ENCODE measurements at places on chromosomes 1 and 21.

GRCh38 chr1:65724151-65724550, 68.5 kb upstream of the PDE4B start:
- H3K27ac ChIP-seq = no peak overlapping the region
- H3K4me1 ChIP-seq = no peaks in the 10 kb centered on the region
- no peak for DNase-seq
- peaks cover 4% of the 10 kb centered on the region for H3K27me3 ChIP-seq
- H3K36me3 ChIP-seq = no peaks in the 10 kb centered on the region

DNA sequence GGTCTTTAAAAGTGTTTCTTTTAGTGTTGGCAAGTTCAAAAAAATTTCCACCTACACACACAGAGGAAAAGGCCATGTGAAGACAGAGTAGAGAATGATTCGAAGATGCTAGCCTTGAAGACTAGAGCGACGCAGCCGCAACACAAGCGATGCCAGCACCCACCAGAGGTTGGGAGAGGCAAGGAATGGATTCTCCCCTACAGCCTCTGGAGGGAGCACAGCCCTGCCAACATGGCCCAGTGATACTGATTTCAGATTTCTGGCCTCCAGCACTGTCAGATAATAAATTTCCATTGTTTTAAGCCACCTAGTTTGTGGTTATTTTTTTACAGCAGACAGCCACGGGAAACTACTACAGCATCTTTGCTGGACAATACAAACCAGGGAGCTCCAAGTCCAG, 6.9 kb upstream of the ADAR start:
- no peaks in the 10 kb centered on the region for H3K27me3 ChIP-seq
- no peak overlapping the region for H3K27ac ChIP-seq
- DNase-seq = no peak
- H3K36me3 ChIP-seq = peaks cover 3% of the 10 kb centered on the region
- H3K4me3 ChIP-seq = no peak overlapping the region

DNA sequence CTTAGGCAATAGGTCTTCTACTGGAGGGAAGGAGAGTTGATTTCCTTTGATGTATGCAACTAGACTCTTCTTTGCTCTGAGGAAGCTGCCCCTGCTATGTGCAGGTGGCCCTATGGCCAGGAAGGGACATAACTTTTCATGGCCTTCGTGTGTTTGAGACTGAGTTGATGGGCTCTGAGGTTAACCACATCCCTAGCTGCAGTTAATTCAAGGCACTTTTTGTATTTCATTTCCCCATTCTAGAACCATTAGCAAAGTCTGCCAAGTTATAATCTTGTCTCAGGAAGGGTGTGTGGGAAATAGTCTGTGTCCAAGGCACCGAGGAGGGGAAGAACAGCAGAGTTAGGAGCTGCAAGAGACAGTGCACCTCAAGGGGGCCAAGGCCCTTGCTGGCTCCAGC, 2.5 kb downstream of the FCRL4 start:
- H3K4me1 ChIP-seq = peaks cover 34% of the 10 kb centered on the region
- peak overlapping the region; percentile 1 for H3K4me3 ChIP-seq
- H3K27ac ChIP-seq = no peak overlapping the region
- no peaks in the 10 kb centered on the region for H3K36me3 ChIP-seq

DNA sequence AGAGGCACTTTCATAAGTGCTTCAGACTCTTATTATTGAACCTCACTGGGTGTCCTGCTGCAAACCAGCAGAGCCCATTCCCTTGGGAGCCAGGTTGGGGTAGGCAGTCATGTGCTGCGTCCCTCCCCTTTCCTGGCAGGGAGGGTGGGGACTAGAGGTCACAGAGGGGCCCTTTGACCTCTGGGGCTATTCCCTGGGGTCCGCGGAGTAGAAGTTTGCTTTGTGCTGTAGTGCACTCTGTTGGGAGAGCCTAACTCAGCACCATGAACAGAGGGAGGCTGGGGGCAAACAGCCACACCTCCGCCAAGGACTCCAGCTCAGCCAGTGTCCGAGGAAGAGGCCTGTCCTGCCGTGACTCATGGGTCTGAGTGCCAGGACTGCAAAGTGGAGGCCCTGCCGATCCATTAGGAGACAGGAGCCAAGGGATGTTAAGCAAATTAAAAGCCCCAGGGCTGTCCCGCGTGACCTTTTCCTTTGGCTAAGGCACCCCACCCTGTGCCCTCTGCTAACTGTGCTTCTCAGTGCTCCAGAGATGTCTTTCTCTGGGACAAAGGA, 3.0 kb upstream of the IGSF21 start:
- H3K27me3 ChIP-seq = peaks cover 31% of the 10 kb centered on the region
- DNase-seq = no peak
- H3K36me3 ChIP-seq = no peaks in the 10 kb centered on the region
- peaks cover 9% of the 10 kb centered on the region for H3K4me1 ChIP-seq
- no peak overlapping the region for H3K27ac ChIP-seq
- no peak overlapping the region for H3K4me3 ChIP-seq

GRCh38 chr1:216528816-216529215, 105.6 kb upstream of the USH2A start:
- peak overlapping the region; percentile 50 for H3K4me3 ChIP-seq
- no peak for DNase-seq
- H3K27ac ChIP-seq = peak overlapping the region; percentile 46
- no peaks in the 10 kb centered on the region for H3K27me3 ChIP-seq

DNA sequence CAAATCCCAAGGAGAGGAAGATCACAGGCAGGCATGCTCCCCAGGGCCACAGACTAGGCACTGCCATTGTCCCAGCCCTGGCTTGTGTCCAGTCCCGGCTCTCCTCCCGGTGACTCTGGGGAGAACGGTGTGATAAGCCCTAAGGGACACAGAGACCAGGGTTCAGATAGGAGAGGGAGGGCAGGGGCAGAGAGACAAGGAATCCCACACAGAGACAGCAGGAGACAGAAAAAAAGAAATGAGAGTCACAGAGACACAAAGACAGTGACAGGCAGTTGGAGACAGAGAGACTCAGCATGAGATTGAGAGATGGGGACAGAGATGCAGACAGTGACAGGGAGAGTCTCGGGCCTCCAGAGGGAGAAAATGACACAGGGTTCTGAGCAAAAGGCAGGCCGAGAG, 361 bp downstream of the INSRR start:
- H3K27ac ChIP-seq = no peak overlapping the region
- peaks cover 16% of the 10 kb centered on the region for H3K4me1 ChIP-seq
- peaks cover 45% of the 10 kb centered on the region for H3K27me3 ChIP-seq
- H3K36me3 ChIP-seq = no peaks in the 10 kb centered on the region
- DNase-seq = no peak

GRCh38 chr1:116804736-116805135, 50.5 kb downstream of the CD2 start:
- H3K36me3 ChIP-seq = no peaks in the 10 kb centered on the region
- no peak overlapping the region for H3K27ac ChIP-seq
- DNase-seq = no peak
